Upper lobe of left lung (tissue), 6 donors: ENCODE measurements at places on chromosomes 11 and 22.

- no peaks in the 10 kb centered on the region for H3K36me3 ChIP-seq
- H3K27me3 ChIP-seq = no peaks in the 10 kb centered on the region
- H3K4me1 ChIP-seq = no peaks in the 10 kb centered on the region
- H3K4me3 ChIP-seq = no peak overlapping the region
- peak; percentile 12 for DNase-seq
These were observed 10.0 kb downstream of the MAPK8IP2 start for GRCh38 chr22:50610581-50610980.

DNA sequence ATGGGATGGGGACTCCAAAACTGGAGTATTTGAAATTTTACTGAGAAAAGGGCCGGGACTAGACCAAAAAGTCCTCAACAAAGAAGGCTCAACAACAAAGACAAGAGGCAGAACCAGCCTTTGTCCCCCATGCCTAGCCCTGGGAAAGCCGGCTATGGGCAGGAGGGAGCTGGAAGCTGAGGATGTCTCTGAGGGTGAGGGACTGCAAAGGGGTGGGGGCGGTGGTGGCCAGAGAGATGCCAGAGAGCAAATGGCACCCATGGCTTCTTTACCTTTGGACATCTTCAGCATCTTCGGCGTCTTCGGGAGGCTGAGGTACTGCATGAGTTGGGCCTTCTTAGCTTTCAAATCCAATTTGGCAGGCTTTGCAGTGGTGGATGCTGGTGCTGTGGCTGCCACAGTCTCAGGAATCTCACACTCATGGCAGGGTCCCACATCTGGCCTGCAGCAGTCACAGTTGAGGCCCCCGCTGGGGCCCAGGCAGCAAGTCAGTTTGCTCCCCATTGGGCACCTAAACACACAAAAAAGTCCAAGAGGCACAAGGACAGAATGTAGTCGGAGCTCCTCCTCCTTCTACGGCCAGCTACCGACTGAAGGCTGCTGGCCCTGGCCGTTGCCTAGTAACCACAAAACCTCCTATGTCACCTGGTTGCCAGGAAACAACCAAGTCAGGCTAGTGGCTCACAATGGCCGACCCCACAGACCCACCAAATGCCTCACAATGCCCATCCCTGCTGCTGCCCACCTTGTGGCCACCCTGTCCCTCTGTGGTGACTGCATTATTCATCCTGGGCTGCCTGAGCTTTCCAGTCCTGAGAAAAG, at the start of gene C22orf42:
Gene C22orf42, minus strand, starts transcription at position 592 of the 822 bp plus-strand sequence. Its CDS starts 88 bp downstream, at position 504.
- no peak within 1 kb of the TSS for H3K27ac ChIP-seq
- H3K4me1 ChIP-seq = no peaks in the 10 kb centered on the region
- H3K36me3 ChIP-seq = no peaks in the 10 kb centered on the region
- no peak within 1 kb of the TSS for H3K4me3 ChIP-seq
- DNase-seq = no peak
- no peaks in the 10 kb centered on the region for H3K27me3 ChIP-seq

- no peaks in the 10 kb centered on the region for H3K27me3 ChIP-seq
- H3K27ac ChIP-seq = peak overlapping the region; percentile 86
- no peaks in the 10 kb centered on the region for H3K36me3 ChIP-seq
These were observed 1.9 kb upstream of the PEX26 start for GRCh38 chr22:18075720-18076497.

- peaks cover 26% of the 10 kb centered on the region for H3K27me3 ChIP-seq
- H3K4me1 ChIP-seq = peaks cover 58% of the 10 kb centered on the region
- no peak for DNase-seq
- H3K36me3 ChIP-seq = no peaks in the 10 kb centered on the region
- no peak overlapping the region for H3K27ac ChIP-seq
These were observed 644 bp downstream of the YPEL4 start for GRCh38 chr11:57648801-57649735.
